ENCODE measurements at places on chromosomes 4 and X. TPM values are rescaled to one million over a fixed set of nuclear protein-coding genes. Genes with fewer than 3 reads are reported as not detected.

GRCh38 chr4:114028071-114028470 is 48.6 kb upstream of the ARSJ start:
- DNase-seq: no peak

DNA sequence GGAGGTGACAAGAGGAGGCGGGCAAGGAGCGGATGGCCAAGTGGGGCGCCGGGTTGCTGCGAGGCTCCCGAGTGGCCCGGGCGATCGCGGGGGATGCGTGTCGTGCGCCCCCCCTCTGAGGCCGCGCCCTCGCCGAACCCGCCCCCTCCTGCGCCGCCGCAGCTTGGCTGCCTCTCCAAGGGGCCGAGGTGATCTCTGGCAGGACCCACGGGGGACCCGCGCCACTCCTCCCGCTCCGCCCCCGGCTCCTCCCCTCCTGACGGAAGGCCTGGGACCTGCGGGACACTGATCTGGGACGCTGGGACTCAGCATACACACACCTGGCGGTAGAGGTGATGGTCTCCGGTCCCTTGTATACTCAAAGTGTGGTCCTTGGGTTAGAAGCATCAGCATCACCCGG is 21.9 kb upstream of the FAM47C start:
- no peak for DNase-seq

DNA sequence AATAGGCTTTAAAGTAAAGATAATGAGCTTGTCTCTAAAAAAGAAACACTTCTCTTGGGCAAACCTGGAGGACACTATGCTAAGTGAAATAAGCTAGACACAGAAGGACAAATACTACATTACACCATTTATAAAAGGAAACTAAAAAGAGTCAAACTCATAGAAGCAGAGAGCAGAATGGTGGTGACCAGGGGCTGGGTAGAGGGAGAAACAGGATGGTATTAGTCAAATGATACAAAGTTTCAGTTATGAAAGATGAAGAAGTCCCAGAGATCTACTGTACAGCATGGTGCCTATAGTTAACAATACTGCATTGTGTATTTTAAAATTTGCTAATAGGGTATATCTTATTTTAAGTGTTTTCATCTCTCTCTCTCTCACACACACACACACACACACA is 28.5 kb downstream of the ACSL4 start:
- no peak for DNase-seq

- no peak for DNase-seq
Measured at GRCh38 chr4:30714408-30715031, 5.6 kb upstream of the PCDH7 start.

GRCh38 chr4:11415409-11416070 is 13.2 kb downstream of the HS3ST1 start:
- DNase-seq: no peak

DNA sequence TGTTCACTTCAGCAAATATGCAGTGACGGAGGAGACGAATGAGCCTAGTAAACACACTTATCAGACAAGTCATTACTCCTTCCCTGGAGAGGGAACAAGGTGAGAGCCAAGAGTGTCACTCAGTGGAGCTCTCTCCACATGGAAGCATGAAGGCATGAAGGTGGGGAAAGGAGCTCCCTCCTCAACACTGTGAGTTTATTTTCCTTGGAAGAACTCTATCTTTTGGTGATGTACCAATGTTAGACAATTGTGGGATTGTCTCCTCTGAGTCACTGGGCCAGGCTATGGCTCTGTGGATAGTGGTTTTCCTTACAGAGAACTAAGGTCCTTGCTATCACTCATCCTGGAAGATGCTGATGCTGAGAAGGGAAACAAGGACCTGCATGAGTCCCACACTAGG is 200.2 kb downstream of the CPEB2 start:
- DNase-seq: no peak

DNA sequence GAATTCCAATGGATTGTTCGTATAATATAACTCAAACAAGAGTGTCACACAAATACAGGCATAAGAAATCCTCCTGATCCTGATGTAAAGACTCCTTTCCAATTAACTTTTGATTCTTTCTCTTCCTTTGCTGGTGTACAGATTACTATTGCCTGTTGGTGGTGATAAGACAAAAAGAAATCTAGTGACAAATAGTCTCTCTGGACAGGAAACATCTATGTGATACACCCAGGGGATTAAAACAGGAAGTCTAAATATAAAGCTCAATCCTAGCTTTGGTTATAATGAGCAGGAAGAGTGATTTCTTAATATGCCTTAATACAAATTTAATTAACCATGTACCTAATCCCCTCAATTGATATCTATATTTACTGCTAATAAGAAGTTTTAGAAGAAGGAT is 45.1 kb downstream of the ARHGEF6 start:
- DNase-seq: no peak

- peak; percentile 11 for DNase-seq
Measured at GRCh38 chrX:66015152-66015831, 24.6 kb downstream of the VSIG4 start.

DNA sequence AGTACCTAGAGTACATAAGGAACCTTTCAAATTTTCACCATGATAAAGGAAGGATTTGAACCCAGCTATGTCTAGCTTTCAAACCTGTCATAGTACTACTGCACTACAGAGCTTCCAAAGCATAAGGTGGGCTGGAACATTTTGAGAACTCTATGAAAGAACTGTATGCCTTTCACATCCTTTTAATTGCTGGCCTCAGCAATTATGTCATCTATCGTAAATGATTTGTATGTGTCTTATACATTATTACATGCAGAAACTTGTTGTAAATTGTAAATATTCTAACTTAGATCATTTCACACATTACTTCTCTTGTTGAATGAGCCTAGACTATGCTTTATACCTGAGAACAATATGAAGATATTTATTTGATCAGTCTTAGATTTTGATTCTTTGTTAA is 220.7 kb downstream of the HEPH start:
- DNase-seq: no peak

GRCh38 chr4:146062340-146062739 is 113.2 kb upstream of the LSM6 start:
- no peak for DNase-seq

DNA sequence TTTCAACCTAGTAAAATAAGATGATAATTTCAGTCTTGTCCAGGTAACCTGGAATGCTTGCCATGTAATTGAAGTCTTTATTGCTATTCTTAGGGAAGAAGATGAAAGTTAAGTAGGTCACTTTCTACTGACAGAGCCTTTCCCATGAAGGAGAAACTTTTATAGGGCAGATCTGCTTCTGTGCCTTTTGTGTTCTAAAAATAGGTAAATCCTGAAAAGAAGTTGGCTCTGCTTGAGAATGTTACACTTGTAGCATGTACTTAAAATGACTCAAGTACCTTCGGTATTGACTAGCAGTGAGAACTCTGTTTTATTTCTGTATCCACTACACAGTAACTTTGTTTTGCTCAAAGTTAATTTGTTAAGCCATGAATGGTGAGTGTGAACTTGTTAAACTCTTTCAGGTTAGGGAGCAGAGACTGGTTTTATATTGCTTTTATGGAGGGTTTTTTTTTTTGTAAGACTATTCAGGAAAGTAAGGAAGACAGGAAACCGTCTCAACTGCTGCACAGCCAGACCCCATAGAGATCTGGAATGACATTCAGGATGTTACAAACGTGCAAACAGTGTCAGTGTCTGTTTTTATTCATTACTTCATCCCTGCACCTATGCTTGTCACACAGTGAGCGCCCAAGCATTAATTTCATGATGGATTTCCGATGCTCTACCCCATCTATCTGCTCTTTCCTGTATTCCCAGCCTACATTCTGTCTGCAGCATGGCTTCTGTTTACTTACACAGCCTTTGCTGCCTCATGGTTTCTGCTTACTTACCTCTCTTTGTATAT is 53.0 kb downstream of the SEPTIN11 start:
- DNase-seq: no peak

GRCh38 chr4:21002976-21003375 is 302.7 kb downstream of the PACRGL start:
- no peak for DNase-seq

Gene PPP2R2C
- not detected for total RNA-seq

Gene ATP1B4
- total RNA-seq: not detected

Gene SOWAHD
- 0.22 TPM for total RNA-seq

Measured in CD8-positive, alpha-beta T cell (primary cell).